ENCODE measurements at places on chromosomes 7 and 10.

DNA sequence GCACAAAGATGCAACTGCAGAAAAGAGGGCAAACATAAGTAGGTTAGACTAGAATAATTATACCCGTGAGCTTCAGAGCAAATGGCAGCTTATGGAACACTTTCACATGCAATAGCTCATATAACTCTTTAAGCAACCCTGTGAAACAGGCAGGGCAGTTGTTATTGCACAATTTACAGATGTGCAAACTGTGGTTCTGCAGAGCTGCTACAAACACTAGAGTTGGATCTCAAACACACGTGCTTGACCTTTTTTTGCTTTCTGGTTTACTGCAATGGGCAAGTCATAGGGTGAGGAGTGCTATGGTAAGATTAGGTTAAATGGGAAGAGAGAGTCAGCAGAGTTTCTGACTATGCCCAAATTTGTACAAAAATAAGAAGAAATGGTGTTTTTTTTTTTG, 610.8 kb downstream of the GATA3 start:
- DNase-seq = no peak

- DNase-seq = no peak
Measured at GRCh38 chr10:132544744-132545658, 7.4 kb downstream of the INPP5A start.

- DNase-seq = no peak
Measured at GRCh38 chr10:71375952-71376351, 20.8 kb upstream of the CDH23 start.

DNA sequence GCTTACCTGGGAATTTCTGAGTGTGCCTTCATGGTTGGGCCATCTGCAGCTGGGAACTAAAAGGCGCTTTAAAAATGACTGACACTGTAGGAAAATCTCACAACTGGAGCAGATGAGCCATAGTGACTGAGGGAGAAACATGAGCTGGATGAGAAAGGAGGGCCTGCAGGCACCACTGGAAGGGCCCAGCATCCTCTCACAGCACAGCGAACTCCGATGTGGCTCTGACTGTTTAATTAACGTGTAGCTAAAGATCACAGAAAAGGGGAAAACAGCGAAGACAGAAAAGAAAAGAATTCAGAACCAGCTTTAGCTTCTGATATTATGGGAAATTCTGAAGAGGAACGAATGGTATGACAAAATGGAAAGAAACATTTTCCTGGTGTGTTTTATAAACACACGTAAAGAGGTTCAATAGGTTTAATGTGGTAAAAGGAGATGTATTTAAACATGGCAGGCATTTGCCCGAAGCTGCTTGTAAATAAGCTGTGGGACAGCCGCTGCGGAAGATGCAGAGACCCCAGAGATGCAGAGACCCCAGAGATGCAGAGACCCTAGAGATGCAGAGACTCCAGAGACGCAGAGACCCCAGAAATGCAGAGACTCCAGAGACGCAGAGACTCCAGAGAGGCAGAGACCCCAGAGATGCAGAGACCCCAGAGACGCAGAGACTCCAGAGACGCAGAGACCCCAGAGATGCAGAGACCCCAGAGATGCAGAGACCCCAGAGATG, 534.3 kb downstream of the PTPRN2 start:
- no peak for DNase-seq

DNA sequence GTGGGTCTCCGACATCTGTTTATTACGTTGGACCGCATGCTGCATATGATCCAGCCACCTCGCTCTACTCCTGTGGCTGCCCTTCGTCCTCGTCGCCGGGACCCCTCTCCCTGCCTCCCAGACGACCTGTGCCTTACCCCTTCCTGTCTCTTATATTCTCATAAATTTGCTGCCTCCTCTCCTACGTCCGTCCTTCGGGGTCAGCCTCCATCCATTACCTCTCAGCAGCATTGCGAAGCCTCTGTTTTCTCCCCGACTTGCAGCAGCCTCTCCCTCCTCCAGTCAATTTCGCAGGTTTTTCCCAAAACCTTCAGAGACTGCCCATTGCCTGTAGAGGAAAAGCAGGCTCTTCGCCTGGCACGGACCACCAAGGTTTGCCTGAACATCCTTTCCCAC, 39.4 kb upstream of the LEP start:
- no peak for DNase-seq

GRCh38 chr7:67760971-67761370, 764.3 kb downstream of the TYW1 start:
- DNase-seq = no peak

DNA sequence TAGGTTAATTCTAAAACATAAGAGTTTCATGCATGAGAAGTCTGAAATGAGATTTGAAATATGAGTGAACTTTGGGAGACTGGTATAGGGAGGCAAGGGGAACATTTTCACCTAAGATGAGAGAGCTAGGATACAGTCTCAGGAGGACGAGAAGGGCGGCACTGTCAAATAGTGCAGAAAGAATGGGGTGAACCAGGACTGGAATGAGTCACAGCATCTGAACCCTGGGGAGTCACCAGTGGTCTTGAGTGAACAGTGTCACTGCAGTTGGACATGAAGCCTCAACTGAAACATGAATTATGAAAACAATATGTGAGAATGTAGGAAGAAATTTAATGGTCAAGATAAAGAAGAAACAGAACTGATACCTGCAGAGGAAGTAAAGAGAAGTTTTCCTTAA, 33.8 kb downstream of the GNG11 start:
- no peak for DNase-seq

DNA sequence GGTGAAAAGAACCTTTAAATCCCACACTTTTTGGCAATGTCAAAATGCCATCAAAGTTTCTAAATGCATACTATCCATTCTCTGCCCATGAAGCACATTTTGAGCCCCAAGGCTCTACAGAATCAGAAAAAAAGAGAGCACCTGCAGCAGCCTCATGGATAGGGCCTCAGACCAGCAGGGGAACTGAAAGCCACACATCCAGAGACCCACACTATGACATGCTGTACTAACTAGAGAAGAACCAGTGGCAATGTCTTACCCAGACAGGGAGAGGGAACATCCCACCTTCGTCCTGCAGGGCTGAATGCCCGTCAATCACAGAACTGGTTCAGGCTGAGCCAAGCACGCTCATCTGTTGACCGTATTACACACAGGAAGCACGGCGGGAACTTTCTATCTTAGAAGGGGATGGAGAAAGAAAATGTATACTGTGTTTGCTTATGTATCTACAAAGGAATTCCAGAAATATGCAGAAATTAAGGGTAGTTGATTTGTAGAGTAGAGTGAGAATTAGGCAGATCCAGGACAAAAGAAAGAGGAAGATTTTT, 237.2 kb downstream of the GLI3 start:
- DNase-seq = no peak

- no peak for DNase-seq
Measured at GRCh38 chr10:21315645-21316220, 209.7 kb downstream of the SKIDA1 start.

DNA sequence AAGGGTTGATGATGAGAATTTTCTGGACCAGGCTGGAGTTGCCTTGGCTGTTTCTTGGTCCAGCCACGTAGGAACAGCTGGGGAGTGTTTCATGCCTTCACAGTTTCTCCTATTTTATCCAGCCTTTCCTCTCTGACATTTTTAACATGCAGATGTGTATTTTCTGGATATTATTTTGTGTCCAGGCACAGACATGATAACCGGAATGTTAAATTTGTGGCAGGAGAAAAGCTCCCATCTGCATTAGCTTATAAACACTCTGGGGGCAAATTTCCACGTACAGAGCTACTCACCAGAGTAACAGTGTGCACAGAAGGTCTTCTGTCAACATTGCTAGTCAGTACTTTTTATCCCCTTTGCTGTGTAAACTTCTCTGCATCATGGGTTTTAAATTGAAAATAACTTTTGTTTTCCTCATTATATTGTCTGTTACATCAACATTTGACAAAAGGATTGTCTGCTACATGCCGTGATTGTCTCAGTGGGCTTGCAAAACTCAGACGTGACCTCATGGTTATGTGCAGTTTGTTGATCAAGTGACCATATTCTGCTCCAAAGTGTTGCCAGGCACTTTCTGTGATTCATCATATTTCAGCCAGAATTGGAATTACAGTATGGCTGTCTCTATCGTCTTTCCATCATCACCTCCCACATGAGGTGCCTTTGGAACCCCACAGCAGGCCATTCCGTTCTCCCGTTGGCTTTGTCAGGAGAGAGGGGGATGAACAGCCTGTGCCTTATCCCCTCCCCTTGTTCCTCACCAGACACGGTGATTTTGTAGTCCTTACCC, 41.4 kb downstream of the INSYN2A start:
- no peak for DNase-seq

- no peak for DNase-seq
Measured at GRCh38 chr7:99046722-99047121, 97.2 kb downstream of the SMURF1 start.

DNA sequence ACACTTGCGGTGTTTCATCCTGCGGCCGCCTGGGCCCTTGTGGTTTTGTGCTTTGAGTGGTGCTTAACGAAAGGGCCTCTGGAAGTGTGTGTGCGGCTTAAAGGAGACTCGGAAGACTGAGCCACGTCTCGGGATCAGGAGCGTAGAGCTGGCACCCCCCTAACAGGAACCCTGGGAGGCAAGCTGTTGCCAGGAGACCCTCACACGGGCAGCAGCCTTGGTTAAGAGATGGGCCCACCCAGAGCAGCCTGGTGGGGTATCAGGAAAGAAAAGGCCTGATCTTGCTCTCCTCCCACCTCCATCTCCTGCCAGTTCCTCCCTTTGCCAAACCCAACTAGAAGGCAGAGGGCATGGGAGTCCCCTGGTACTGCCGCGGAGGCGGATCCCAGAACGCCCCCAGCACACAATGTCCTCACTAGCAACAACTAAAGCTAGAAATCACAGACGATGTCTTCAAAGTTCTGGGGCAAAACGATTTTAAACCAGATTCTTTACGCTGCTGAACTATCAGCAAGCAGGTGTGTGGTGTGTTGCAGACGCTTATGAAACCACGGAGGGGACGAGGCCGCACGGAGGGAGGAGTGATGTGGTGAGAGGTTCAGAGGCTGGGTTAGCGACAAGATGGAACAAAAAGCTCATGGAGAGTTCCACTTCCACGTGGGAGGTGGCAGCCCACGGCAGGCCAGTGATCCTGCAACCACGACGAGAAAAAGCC, 67.0 kb upstream of the INPP5A start:
- DNase-seq = no peak

GRCh38 chr10:79137300-79137756, 68.6 kb downstream of the ZMIZ1 start:
- no peak for DNase-seq

GRCh38 chr10:73875139-73875475, 752 bp upstream of the CAMK2G start:
- DNase-seq = no peak

- no peak for DNase-seq
Measured at GRCh38 chr7:44112997-44113763, 9.0 kb downstream of the AEBP1 start.

GRCh38 chr7:101342892-101343291, 19.8 kb upstream of the COL26A1 start:
- DNase-seq = no peak

GRCh38 chr10:11338160-11338844, 273.1 kb downstream of the USP6NL start:
- DNase-seq = no peak

GRCh38 chr10:129904323-129904722, 59.8 kb downstream of the EBF3 start:
- DNase-seq = no peak

Data from SK-N-DZ (cell line).